ENCODE measurements at places on chromosomes 6 and 20. TPM values are rescaled to one million over a fixed set of nuclear protein-coding genes. Genes with fewer than 3 reads are reported as not detected.

RSPO3 gene
- total RNA-seq = 0.57 TPM

C20orf202 gene
- 0.25 TPM for total RNA-seq

LY6G6F gene
- total RNA-seq = not detected

STXBP5 gene
- total RNA-seq = 16.8 TPM

BCAS4 gene
- total RNA-seq = 3.2 TPM

ZNF318 gene
- 12.4 TPM for total RNA-seq

TEAD3 gene
- total RNA-seq = 30.4 TPM

MYBL2 gene
- 0.84 TPM for total RNA-seq

SRMS gene
- total RNA-seq = not detected

OSTM1 gene
- 36.6 TPM for total RNA-seq

GRCh38 chr6:134435814-134436280, 117.9 kb upstream of the SGK1 start:
- DNase-seq = no peak

DNA sequence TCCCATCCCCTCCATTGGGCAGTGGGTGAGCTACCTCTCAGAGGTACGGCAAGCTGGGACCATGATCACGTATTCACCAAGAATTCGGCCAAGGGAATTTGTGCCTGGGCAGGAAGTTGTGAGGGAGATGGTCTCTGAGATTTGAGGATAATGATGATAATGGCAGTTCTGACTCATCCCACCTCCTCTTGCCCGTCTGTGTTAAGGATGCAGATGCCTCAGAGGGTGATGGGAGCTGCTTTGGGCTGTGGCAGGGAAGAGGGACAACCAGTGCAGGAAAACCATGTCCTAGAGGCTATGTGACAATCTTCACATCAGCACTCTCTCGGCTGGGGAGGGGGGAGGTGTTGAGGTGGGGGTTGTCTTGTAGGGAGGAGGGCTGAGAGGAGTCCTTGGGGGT, 4.3 kb downstream of the TGM6 start:
- DNase-seq = no peak

- no peak for DNase-seq
These were observed 13.3 kb downstream of the DUSP22 start for GRCh38 chr6:305371-306206.

GRCh38 chr6:120764312-120764711, 570.0 kb downstream of the TBC1D32 start:
- DNase-seq = no peak

GRCh38 chr6:70844301-70844700, 112.6 kb downstream of the B3GAT2 start:
- DNase-seq = no peak

GRCh38 chr6:18703546-18703945, 316.4 kb downstream of the RNF144B start:
- no peak for DNase-seq

- no peak for DNase-seq
These were observed 61.9 kb downstream of the CYP39A1 start for GRCh38 chr6:46590765-46591164.

- no peak for DNase-seq
These were observed 5.3 kb downstream of the PXDC1 start for GRCh38 chr6:3746119-3746691.

DNA sequence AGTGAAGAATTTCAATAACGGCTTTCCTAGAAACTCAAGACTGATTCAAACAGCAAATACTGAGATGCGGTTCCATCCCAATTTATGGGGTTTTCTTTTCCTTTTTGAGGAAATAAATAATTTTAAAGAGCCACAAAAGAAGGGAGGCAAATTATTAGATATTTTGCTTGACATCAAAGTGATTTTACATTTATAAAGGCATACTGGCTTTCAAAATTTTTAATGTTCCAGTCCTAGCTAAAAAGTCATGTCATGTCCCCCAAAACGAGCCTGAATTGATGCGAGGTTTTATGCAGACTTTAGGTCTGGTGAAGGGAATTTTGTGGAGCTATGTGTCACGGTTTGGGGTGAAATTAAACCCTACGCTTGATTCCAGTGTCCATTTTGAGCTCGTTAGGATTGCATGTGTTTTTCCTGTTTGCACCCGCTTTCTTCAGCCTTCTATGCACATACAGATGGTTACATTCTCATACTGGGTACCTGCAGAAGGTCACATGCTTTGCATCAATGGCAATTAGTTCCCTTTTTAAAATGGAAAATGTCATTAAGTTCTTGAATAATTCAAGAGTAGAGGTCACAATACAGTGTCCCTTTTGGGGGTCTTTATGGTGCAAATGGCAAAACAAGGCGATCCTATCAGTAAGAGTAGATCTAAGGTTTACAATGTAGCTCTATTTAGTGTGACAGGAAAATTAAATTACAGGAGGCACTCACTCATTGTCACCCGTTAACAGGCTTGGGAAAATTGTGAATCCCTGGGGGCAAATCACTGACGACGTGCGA, 17.3 kb downstream of the FOXA2 start:
- DNase-seq = no peak

GRCh38 chr6:125132058-125132457, 21.5 kb upstream of the TPD52L1 start:
- DNase-seq = no peak

- no peak for DNase-seq
These were observed 744.1 kb upstream of the GJE1 start for GRCh38 chr6:141388666-141389065.

- DNase-seq = peak; percentile 100
These were observed at the start of gene NFYA for GRCh38 chr6:41072836-41073202. Gene NFYA, plus strand, starts transcription at chr6:41072974. Its CDS starts 6,116 bp downstream, at chr6:41079090.

DNA sequence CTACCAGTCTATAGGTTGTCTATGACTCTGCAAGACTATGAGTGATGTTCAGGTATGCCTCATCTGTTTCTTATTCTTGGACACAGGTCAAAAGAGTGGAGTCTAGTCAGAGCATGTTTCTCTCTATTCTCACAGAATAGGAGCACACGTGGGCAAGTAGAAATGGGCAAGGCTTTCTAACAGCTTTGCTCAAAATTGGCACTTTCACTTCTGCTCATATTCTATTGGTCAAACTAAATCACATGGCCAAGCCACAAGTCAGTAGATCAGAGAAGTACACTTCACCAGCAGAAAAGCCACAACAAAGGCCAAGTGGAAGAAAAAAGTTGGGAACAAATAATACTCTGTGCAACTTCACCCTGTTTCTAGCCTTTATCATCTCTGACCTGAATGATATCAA, 354.5 kb upstream of the SYNCRIP start:
- DNase-seq = no peak

- peak; percentile 79 for DNase-seq
These were observed at the start of gene GNAS for GRCh38 chr20:58852543-58853271. Gene GNAS, plus strand, starts transcription at chr20:58852716.

DNA sequence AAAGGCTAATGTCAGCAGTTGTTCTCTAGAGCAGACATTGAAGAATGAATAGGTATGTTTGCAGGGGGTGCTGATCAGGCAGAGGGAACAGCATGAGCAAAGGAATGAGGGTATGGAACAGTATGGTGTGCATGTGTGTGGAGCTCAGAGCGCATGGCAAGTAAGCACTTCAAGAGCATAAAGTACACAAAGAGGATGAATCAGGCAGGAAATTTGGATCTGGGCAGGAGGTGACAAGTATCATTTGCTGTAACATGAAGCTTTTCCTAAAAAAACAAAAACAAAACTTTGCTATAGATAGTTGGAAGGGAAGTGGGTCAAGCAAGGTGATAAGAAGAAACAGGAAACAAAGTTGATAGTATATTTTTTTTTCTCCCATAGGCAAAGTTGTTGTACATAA, 746.8 kb downstream of the HDGFL1 start:
- no peak for DNase-seq

DNA sequence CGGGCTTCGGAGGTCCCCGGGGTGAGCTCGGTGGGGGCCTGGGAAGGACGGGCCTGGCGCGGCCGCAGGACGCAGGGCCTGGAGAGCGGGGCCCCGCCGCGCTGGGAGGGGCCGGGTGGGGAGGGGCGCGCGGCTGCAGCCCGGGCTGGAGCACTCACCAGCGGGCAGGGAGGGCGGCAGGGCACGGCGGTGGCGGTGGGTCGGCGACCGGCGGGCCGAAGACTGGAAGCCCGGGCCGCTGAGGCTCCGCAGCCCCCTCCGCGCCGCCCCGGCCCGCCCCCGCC, at the start of gene GATA5:
Gene GATA5, minus strand, starts transcription at position 224 of the 284 bp plus-strand sequence. CDS start 474 bp downstream, outside the sequence.
- DNase-seq = no peak

- no peak for DNase-seq
These were observed 3.3 kb downstream of the ARHGAP40 start for GRCh38 chr20:38604873-38605303.

GRCh38 chr20:17935761-17936160, 32.8 kb downstream of the SNX5 start:
- no peak for DNase-seq

GRCh38 chr6:35033683-35034082, 107.5 kb downstream of the TCP11 start:
- no peak for DNase-seq

DNA sequence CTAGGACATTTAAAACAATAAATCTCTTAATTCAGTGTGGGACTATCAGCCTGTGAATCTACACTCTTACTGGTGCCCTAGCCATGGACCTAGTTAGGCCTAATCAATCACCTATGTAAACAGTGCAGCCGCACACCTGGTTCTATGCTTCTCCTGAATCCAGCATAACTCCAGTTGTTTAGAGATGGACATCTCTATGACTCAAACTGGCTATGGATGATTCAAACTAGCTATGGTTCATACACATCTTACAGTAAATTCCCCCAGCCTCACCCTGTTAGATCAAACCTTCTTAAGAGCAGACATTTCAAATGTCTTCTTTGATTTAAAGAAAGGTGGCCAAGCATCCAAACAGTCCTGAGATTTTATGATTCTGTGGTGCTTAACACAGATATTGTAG, 34.7 kb downstream of the SLC35B3 start:
- no peak for DNase-seq

DNA sequence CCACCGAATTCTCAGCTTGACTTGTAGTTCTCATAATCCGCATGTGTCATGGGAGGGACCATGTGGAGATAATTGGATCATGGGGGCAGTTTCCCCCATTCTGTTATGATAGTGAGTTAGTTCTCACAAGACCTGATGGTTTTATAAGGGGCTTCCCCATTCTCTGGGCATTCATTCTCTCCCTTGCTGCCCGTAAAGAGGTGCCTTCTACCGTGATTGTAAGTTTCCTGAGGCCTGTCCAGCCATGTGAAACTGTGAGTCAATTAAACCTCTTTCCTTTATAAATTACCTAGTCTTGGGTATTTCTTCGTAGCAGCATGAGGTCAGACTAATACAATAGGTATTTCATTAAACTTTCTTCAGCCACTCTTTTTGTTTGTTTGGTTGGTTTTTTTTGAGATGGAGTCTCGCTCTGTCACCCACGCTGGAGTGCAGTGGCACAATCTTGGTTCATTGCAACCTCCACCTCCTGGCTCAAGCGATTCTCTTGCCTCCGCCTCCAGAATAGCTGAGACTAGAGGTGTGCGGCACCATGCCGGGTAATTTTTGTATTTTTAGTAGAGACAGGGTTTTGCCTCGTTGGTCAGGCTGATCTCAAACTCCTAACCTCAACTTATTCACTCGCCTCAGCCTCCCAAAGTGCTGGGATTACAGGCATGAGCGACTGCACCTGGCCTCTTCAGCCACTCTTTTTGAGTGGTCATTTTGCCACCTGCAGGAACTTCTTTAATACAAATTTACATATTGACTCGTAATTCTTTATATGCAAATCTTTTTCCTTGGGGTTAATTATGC, 36.3 kb downstream of the GSTA2 start:
- no peak for DNase-seq

Measured in left ventricle myocardium superior (tissue), 1 donor.